ENCODE measurements at places on chromosomes 3 and 15. TPM values are rescaled to one million over a fixed set of nuclear protein-coding genes. Genes with fewer than 3 reads are reported as not detected.

The AQP9 gene
- 0.13 TPM for polyA plus RNA-seq

The CLDN18 gene
- polyA plus RNA-seq = 1.6 TPM

The TGM4 gene
- polyA plus RNA-seq = 0.06 TPM

The SLC22A13 gene
- 1.9 TPM for polyA plus RNA-seq

The TMEM202 gene
- polyA plus RNA-seq = not detected
